ENCODE measurements at places on chromosomes 3 and 15.

- DNase-seq = no peak
Observed at GRCh38 chr3:17508180-17508752, 234.2 kb downstream of the TBC1D5 start.

DNA sequence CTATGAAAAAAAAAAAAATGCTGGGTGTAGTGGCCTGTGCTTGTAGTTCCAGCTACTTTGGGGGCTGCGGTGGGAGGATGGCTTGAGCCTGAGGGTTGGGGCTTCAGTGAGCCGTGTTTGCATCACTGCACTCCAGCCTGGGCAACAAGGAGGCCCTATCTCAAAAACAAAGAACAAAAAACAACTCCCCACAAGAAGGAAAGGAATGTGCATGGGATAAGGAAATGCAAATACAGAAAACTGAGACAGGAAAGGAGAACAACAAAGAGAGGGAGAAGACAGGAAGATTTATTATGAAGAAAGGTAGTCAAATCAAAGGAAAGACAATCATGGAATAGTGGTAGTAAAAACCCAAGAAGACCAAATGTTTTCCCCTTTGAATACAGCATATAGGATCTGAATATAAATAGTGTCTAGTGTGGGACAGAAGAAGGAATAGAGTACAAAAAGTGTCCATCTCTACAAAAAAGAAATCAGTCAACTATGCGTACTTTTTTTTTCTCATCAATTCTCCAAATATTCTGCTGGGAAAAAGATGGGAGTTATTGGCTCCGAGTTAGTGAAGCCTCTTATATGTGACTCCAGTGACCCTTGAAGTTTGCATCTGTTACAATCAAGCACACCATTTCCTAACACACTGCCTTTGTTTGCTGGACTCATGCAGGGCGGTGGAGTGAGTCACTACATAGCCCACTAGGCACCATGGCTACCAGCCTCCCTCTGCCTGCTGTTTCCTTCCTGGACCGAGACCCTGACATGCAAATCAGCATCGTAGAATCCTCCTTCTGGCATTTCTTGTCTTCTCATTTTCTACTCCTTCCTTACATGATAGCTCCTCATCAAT is 101.2 kb upstream of the PTX3 start:
- DNase-seq = no peak

GRCh38 chr3:99534951-99535704 is 103.3 kb upstream of the COL8A1 start:
- peak; percentile 62 for DNase-seq

GRCh38 chr3:174438501-174439145 is 420.5 kb upstream of the NAALADL2 start:
- DNase-seq = peak; percentile 12

DNA sequence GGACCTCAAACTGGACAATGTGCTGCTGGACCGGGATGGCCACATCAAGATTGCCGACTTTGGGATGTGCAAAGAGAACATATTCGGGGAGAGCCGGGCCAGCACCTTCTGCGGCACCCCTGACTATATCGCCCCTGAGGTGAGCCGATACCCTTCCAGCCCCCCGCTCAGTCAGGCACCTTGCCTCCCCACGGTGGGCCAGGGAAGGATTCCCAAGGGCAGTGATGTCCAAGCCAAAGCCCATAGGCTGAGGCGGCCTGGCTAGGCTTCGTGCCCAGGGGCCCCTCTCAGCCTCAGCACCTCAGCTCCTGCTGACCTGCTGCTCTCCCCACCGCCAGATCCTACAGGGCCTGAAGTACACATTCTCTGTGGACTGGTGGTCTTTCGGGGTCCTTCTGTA is 27.7 kb downstream of the PRKCD start:
- DNase-seq = no peak

DNA sequence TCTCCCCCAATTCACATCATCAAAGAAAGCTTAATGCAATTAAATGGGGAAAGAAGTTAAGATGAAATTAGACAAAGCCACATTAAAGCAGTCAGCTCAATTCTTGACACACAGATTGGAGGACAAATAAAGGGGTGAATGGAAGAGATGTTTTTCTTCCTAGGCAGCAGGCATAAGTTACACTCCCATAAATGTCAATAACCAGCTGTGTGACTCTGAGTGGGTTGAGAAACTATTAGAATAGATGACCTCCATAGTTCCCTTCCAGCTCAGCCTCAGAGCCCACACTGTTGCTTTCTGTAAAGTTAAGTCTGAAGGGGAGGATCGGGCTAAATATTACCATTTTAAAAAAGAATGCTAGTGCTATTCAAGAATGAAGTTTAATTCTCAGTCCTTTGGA is 71.0 kb downstream of the THBS1 start:
- DNase-seq = no peak

GRCh38 chr3:148173851-148174250 is 523.9 kb upstream of the AGTR1 start:
- no peak for DNase-seq

DNA sequence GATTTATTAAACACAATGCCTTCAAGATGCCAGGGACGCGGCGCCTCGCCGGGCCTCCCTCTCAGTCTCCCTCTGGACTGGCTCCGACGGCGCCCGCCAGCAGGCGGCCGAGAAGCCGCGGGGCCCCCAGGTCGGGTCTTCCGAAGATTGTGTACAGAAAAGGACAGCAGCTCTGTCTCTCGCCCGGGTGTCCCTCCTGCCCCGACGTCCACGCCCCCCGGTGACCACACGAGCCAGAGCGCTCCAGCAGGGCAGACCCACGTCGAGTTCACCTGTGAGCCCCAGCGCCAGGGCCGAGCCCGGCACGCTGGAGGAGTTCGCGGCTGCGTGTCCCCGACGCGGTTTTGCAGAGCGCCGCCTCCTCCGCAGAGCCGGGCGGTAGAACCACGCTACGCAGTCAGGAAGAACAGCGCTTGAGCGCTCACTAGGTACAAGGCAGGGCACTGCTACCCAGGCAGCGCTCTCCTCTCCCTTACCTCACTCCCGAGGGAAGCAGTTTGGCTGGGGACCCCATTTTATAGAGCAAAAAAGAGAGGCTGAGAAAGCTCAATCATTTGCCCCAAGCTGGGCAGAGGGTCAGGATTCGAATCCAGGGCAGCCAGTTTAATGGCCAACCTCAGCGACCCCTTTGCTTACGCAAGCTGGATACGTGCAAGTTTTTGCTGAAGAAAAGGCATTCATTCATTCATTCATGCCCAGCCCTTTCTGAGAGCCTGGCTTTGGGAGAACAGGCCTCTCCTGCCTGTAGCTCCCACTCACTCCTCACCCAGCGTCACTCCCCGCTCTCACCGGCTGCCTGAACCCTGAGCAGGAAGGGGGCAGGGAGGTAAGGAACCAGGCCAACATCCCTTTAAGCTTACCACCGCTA is 3.0 kb upstream of the TLE3 start:
- DNase-seq = no peak

Data from mammary epithelial cell (primary cell).